SK-N-DZ (cell line): ENCODE measurements at places on chromosomes 3 and 15.

DNA sequence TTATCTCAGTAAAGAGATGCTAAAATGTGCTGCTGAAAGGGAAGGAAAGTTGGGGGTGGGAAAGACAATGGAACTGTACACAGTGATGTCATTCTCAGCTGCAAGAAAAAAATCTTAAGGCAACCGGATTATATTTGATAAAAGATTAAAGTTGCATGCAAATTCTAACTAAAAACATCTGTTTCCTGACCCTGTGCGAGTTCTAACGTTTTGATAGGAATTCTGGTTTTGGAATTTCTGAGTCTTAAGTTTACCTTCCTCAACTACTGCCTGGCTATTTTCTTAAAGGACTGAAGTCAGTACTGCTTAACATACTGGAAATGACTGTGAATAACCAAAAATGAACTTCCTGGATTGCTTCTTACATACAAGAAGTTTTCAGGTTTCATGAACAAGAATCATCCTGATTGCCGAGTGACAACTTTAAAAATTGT, 115.5 kb downstream of the SLC25A26 start:
- DNase-seq, result no peak

- no peak for DNase-seq
These were observed 71.3 kb upstream of the PYGO1 start for GRCh38 chr15:55659481-55659880.

- no peak for DNase-seq
These were observed 25.3 kb downstream of the ANP32A start for GRCh38 chr15:68795298-68795848.

GRCh38 chr3:104696470-104696869, 670.2 kb upstream of the ALCAM start:
- DNase-seq, result no peak

- no peak for DNase-seq
These were observed 8.1 kb upstream of the SPG21 start for GRCh38 chr15:64997745-64998375.
